ENCODE measurements at places on chromosomes 1 and 21. TPM values are rescaled to one million over a fixed set of nuclear protein-coding genes. Genes with fewer than 3 reads are reported as not detected.
A peak's percentile ranks its signal among the peaks of the same experiment; 100 is the strongest.

CD2 gene
- 0.10 TPM for total RNA-seq

OR2L3 gene
- not detected for total RNA-seq

CYP4B1 gene
- not detected for total RNA-seq

PLA2G4A gene
- total RNA-seq = not detected

WNT2B gene
- total RNA-seq = 1.6 TPM

CSTB gene
- 72.5 TPM for total RNA-seq

UBE2U gene
- not detected for total RNA-seq

ZBTB37 gene
- 11.6 TPM for total RNA-seq

DMBX1 gene
- 0.05 TPM for total RNA-seq

C1orf185 gene
- not detected for total RNA-seq

CDC7 gene
- total RNA-seq = 30.1 TPM

IRF6 gene
- total RNA-seq = 0.64 TPM

KISS1 gene
- total RNA-seq = not detected

C1orf50 gene
- 5.8 TPM for total RNA-seq

GJA5 gene
- not detected for total RNA-seq

MEX3A gene
- total RNA-seq = 15.8 TPM

OLIG2 gene
- total RNA-seq = not detected

GRCh38 chr1:197519741-197520334, 251.8 kb downstream of the CRB1 start:
- H3K4me1 ChIP-seq = no peaks in the 10 kb centered on the region
- H3K4me3 ChIP-seq = no peak overlapping the region
- H3K27ac ChIP-seq = no peak overlapping the region
- H3K27me3 ChIP-seq = no peaks in the 10 kb centered on the region
- H3K36me3 ChIP-seq = no peaks in the 10 kb centered on the region

- peaks cover 59% of the 10 kb centered on the region for H3K4me1 ChIP-seq
- peak overlapping the region; percentile 65 for H3K4me3 ChIP-seq
- H3K27ac ChIP-seq = peak overlapping the region; percentile 65
- no peaks in the 10 kb centered on the region for H3K27me3 ChIP-seq
- no peak for DNase-seq
Measured at GRCh38 chr1:155125946-155126555, 1.6 kb upstream of the EFNA1 start.

DNA sequence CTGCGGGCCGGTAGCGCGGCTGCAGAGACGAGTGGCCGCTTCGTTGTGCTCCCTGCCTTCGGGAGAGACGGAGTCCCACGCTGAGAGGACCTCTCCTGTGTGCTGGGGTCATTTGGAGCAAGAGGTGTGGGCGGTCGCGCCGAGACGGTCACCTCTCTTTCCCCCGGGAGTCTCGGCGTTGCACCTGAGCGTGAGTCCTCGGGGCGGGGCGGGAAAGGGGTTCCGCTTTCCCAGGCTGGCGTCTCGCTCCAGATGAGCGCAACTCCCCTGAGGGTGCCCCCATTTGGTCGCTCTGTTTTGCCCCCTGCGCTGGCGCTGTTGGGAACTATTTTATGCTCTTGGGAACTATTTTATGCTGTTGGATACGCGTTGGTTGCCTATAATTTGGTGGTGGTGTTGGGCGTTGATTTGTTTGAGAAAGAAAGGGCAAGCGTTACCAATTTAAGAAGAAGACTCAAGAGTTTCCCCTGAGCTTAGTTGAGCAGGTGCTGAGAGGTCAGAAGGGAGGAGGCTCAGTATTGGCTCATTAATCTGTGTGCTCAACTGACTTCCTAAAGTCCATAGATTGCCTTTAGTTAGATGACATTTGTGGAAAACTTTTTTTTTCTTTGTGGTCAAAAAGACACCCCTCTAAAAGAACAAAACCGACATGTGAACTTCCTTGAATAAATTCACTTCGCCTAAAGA, 683 bp downstream of the LRRC8B start:
- no peaks in the 10 kb centered on the region for H3K27me3 ChIP-seq
- peak overlapping the region; percentile 88 for H3K4me3 ChIP-seq
- H3K4me1 ChIP-seq = peaks cover 26% of the 10 kb centered on the region
- H3K27ac ChIP-seq = peak overlapping the region; percentile 96
- no peaks in the 10 kb centered on the region for H3K36me3 ChIP-seq

GRCh38 chr1:161092621-161093028, 3.3 kb upstream of the NECTIN4 start:
- H3K4me1 ChIP-seq = 0 out of 2 replicates have a peak, but pooled peaks cover 3% of the 10 kb centered on the region
- no peaks in the 10 kb centered on the region for H3K27me3 ChIP-seq
- H3K36me3 ChIP-seq = no peaks in the 10 kb centered on the region
- H3K27ac ChIP-seq = no peak overlapping the region

DNA sequence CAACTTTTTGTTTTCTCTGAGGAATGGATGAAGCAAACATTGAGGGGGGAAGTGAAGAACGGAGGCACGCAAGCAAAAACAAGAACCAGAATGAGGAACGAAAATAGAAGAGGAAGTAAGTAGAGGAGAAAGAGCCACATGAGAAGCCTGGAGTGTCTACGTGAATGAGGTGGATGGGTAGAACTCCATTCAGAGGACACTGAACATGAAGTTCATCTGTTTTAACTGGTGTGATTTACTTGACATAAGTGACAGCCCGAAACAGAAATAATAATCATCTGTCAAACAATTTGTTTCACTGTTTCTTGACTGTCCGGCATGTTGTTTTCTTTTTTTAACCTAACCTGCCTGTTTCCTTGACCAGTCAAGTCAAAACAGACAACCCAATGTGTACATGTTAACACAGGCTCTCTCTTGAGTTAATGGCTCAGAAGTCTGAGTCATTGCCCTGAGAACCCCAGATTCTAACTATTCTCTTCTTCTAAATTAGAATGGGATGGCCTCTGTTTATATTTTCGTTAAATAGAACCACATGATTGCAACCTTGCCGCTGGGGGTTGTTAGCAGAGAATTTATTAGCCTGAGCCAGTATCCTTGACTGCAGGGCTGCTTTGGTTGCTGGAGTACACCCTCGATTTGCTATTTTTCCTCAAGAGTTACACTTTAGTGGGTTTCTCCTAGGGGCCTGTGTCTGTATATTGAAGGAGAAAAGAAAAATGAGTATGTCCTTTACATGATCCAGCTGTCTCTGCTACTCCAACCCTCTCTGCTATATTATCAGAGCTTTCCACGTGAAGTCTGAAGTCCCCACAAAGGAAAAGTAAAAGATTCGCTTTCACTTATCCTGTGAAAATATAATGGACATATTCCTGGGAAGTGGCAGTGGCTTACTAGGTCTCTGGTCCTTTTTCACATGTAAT, 151.7 kb downstream of the ZC3H11B start:
- H3K4me3 ChIP-seq = no peak overlapping the region
- DNase-seq = no peak
- H3K27me3 ChIP-seq = no peaks in the 10 kb centered on the region
- no peak overlapping the region for H3K27ac ChIP-seq
- H3K36me3 ChIP-seq = no peaks in the 10 kb centered on the region
- H3K4me1 ChIP-seq = no peaks in the 10 kb centered on the region

- no peak overlapping the region for H3K4me3 ChIP-seq
- no peaks in the 10 kb centered on the region for H3K4me1 ChIP-seq
- no peak for DNase-seq
- H3K27ac ChIP-seq = no peak overlapping the region
Measured at GRCh38 chr1:6471970-6472368, 6.0 kb upstream of the TNFRSF25 start.

GRCh38 chr1:112818990-112819689, 104.0 kb upstream of the PPM1J start:
- no peak overlapping the region for H3K27ac ChIP-seq
- H3K27me3 ChIP-seq = no peaks in the 10 kb centered on the region
- H3K4me1 ChIP-seq = no peaks in the 10 kb centered on the region
- DNase-seq = no peak
- no peaks in the 10 kb centered on the region for H3K36me3 ChIP-seq

GRCh38 chr21:46124083-46124925, 26.4 kb downstream of the COL6A2 start:
- no peak overlapping the region for H3K27ac ChIP-seq
- H3K36me3 ChIP-seq = no peaks in the 10 kb centered on the region
- H3K27me3 ChIP-seq = no peaks in the 10 kb centered on the region
- H3K4me3 ChIP-seq = no peak overlapping the region

GRCh38 chr1:14980621-14981218, 172.8 kb upstream of the TMEM51 start:
- H3K4me3 ChIP-seq = no peak overlapping the region
- H3K27ac ChIP-seq = no peak overlapping the region
- no peaks in the 10 kb centered on the region for H3K27me3 ChIP-seq
- H3K36me3 ChIP-seq = no peaks in the 10 kb centered on the region

GRCh38 chr21:17428484-17428869, 84.4 kb upstream of the CXADR start:
- H3K27ac ChIP-seq = no peak overlapping the region
- no peak overlapping the region for H3K4me3 ChIP-seq
- no peaks in the 10 kb centered on the region for H3K4me1 ChIP-seq

DNA sequence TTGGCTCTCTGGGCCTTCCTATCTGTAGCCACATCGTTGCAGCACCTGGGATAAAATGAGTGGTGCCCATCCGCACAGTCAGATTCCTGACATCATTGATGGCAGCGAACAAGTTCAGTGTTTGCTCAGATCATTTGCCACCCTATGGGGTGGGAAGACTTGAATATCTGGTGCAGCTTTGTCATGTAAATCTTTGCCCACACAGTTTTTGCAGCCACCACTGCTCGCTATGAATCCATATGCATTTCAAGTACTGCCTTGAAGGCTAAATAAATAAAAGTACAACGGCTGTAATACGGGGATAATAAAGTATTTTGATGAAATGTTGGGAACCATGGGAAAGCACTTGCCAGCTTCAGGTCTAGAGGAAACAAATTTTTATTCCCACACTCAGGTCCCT, 56.3 kb upstream of the COA6 start:
- H3K27me3 ChIP-seq = no peaks in the 10 kb centered on the region
- H3K4me1 ChIP-seq = no peaks in the 10 kb centered on the region
- H3K36me3 ChIP-seq = no peaks in the 10 kb centered on the region
- H3K27ac ChIP-seq = no peak overlapping the region
- DNase-seq = no peak

DNA sequence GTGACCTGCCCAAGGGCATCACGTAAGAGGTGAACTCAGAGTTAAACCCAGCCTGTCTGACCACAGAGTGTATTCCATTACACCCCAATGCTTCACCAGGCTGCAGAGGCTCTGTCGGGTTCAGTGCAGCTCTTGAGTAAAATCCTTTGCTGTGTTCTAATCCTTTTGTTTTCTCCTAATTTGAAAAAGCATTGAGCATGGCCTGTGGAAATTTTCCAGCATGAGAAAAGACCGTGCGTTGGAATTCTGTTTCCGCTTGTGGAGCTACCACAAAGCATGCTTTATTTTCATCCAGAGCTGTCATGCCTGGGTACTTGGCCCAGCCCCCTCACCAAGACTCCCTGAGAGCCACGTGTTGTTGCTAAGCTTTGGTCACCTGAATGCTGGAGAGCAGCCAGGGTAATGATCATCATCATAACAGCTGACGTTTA, 317.6 kb downstream of the PRDM2 start:
- no peak overlapping the region for H3K4me3 ChIP-seq
- H3K36me3 ChIP-seq = no peaks in the 10 kb centered on the region
- no peak for DNase-seq

DNA sequence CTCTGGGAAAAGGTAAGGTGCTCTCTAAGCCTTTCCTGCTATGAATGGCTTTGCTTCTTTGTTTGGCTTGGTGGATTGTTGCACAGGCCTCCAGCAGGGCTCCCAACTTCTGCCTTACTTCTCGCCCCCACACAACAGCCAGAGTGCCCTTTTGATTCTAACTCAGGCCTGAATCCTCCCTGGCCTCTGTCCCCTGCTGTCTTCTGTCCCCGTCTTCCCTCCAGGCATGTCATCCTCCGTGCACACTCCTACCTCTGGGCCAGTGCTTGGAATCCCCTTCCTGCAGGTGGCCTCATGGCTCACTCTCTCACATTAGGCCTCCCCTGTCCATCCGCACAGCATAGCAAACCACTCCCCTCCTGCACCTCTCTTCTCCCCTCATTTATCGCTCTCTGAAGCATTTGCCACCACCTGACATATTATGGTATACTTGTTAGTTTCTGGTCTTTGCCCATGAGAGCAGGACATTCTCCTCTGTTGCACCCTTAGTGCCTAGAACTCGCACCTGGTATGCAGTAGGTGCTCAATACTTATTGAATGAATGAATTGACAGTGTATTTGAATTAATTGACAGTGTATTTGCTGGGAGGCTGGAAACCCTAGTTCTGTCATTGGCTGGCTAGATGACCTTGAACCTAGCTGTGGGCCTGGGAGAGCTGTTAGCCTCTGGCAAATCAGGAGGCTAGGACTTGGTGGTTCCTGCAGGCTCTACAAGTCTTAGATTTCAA, 2.9 kb downstream of the ZDHHC18 start:
- H3K4me3 ChIP-seq = no peak overlapping the region
- no peaks in the 10 kb centered on the region for H3K36me3 ChIP-seq
- H3K27ac ChIP-seq = no peak overlapping the region
- no peak for DNase-seq

DNA sequence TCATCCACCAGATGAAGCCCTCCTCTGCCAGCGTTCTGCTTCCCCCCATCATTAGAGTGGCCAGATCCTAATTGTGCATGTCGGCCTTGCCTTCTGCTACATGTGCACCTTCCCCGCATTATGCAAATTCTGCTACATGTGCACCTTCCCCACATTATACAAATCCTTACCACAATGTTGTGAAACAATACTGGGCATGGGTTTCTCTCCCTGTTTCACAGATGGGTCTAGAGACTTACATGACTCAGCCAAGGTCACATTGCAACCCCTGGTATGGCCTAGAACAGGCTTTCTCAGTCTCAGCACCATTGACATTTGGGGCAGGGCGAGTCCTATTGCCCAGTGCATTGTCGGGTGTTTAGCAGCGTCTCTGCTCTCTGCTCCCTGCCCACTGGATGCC, 1.0 kb upstream of the CELA2A start:
- H3K36me3 ChIP-seq = no peaks in the 10 kb centered on the region
- H3K4me1 ChIP-seq = no peaks in the 10 kb centered on the region
- DNase-seq = no peak
- H3K27me3 ChIP-seq = no peaks in the 10 kb centered on the region

Measured in Panc1 (cell line).